Pancreas (tissue), 10 donors: ENCODE measurements at places on chromosomes 3 and 15.

GRCh38 chr3:16842272-16843270 is 42.2 kb upstream of the PLCL2 start:
- DNase-seq: no peak

- no peak for DNase-seq
These were observed 1.8 kb downstream of the MUC4 start for GRCh38 chr3:195809796-195810454.

DNA sequence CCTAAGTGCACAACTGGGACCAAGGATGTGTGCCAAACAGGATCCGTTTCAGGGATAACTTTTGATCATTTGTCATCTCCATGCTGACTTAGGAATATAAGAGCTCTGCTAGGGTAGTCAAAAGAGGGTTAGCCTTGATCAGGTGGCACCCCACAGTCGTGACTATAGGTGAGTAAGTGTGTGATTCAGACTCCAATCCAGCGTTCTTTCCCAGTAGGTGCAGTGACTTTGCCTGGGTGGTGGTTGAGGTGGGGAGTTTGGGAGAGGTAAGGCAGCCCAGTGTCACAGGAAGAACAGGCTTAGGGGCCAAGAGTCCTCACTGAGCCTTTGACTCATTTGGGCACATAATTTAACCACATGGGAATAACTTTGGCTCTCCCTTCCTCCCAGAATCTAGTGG is 51.0 kb downstream of the CHDH start:
- no peak for DNase-seq

DNA sequence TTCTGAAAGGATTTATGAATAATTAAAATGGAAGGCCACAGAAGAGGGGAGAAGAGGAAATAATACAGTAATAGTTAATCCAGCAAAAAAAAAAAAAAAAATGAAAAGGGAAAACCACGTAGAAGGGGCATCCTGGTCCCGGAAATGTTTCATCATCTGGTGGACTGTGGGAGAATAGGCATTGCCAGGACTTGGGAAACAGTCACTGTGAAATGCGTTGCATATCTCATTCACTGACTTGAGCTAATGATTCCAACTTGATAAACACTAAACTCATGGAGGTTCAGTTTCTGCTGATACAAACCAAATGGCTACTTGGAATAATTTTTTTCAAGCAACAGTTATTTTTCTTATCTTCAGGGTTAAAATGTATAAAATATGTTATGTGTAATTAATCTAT is 3.2 kb downstream of the XCR1 start:
- DNase-seq: no peak

DNA sequence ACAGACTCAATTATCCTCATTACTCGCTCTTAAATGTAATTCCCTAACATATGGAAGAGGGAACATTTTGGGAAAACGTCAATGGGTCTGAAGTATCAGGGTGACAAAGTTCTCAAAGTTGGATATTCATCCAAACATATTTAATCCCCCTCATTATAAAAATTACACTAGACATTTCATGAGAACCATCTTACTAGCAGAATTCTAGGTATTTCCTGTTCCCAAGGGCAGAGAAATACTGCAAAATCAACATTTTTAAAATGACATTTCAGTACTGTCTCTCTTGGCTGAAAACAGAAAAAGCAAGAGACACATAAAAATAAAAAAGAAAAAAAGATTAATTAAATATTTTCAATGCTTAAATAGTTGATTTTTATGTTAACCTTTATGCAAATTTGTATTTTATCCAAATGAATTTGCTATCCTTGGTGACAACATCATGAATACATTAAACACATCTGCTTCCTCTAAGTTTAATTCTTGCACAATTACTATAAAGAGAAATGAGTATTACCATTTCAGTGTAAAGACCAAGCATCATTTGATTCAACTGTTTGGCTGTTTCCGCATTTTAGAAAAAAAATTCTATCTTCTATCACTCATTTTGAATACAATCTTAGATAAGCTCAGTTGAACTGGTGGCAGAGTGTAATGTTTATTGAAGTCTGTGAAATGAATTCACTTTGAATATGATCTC is 114.8 kb upstream of the COL8A1 start:
- DNase-seq: no peak

GRCh38 chr3:170189398-170190256 is 8.1 kb upstream of the PHC3 start:
- no peak for DNase-seq

DNA sequence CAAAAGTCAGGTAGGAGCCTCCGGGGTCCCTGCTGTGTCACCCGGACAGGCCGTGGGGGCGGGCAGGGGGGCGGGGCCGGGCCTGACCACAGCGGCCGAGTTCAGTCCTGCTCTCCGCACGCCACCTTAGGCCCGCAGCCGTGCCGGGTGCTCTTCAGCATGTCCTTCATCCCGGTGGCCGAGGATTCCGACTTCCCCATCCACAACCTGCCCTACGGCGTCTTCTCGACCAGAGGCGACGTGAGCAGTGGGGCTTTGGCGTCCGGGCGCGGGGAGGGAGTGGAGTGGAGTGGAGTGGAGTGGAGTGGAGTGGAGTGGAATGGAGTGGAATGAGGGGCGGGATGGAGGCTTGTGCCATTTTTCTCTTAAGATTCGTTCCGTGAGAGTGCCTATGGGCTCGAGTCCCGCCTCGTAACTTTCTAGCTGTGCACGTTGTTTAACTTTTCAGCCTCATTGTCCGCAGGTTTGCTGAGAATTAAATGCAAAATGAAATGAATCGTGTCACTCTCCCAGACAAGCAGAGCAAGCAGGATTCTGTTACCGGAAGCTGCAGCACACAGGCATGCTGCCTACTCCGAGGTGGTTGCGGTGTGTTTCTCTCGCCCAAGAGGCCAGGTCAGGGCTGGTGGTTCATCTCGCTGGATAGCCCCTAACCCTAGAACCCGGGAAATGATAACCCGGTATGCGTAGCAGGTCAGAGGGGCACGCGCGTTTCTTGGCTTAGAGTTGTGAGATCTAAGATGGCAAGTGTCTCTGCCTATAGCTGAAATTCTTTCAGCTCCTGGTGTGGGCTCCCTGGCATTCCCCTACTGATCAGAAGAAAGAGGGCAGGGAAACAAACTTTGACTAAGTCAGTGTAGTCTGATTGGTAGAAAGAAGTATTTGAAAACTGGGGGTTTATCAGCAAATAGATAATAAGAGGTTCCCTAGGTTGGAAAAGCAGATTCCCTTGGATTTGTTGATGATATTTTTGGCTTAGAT is at the start of gene FAH:
TSS of gene FAH (plus strand) at position 104 of the 981 bp plus-strand sequence. CDS start at position 160, 56 bp downstream.
- DNase-seq: peak; percentile 38

DNA sequence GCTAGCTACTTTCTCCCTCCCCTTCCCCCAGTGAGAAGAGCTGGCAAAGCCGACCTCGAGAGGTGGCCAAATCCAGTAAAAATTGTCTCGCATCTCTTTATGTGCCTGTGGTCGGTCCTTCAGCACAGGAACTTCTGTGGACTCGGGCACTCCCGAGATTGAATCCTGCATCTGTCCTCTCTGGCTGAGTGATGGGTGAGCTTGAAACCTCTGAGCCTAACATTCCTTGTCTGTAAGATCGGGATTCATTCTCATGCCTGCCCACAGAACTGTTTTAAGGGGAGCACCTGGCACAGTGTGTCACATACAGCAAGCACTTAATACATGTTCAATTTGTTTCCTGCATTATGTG is 11.3 kb downstream of the CX3CR1 start:
- DNase-seq: no peak
